ENCODE measurements at places on chromosomes 7 and 10. TPM values are rescaled to one million over a fixed set of nuclear protein-coding genes. Genes with fewer than 3 reads are reported as not detected.

DNA sequence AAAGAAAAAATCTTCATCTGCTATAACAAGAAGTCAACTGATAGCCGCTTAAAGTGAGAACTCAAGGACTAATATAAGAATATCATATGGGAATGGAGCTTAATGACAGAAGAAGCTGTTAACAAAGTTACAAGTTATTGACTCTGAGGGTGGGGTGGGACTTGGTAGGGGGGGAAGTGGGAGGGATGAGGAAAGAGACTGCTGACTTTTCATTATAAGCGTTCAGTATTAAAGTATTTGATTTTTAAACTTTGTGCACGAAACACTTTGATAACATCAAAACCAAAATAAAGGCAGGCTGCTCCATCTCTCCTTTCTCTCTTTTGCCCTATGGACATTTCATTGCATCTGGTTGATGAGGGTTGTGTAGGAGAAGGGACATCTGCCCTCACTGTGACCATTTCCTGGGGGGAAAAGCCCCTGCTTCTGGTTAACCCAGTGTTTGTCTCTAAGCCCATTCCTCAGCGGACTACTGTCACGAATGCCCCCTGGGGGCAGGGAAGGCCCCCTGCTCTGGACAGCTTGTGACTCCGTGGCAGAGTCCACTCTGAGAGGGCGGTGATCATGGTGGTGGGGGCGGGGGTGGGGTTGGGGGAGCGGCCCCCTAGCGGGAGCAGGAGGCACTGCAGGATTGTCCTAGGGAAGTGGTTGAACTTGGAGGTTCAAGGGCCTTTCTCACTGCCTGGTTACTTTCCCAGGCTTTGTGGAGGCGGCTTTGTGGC lies 17.4 kb downstream of the SLC13A4 start:
- H3K36me3 ChIP-seq, result no peaks in the 10 kb centered on the region
- H3K27ac ChIP-seq, result no peak overlapping the region
- no peak overlapping the region for H3K4me3 ChIP-seq
- no peaks in the 10 kb centered on the region for H3K27me3 ChIP-seq

GRCh38 chr10:64368298-64368697 lies 847.1 kb downstream of the REEP3 start:
- no peaks in the 10 kb centered on the region for H3K4me1 ChIP-seq
- DNase-seq, result no peak
- H3K27ac ChIP-seq, result no peak overlapping the region
- H3K4me3 ChIP-seq, result no peak overlapping the region

DNA sequence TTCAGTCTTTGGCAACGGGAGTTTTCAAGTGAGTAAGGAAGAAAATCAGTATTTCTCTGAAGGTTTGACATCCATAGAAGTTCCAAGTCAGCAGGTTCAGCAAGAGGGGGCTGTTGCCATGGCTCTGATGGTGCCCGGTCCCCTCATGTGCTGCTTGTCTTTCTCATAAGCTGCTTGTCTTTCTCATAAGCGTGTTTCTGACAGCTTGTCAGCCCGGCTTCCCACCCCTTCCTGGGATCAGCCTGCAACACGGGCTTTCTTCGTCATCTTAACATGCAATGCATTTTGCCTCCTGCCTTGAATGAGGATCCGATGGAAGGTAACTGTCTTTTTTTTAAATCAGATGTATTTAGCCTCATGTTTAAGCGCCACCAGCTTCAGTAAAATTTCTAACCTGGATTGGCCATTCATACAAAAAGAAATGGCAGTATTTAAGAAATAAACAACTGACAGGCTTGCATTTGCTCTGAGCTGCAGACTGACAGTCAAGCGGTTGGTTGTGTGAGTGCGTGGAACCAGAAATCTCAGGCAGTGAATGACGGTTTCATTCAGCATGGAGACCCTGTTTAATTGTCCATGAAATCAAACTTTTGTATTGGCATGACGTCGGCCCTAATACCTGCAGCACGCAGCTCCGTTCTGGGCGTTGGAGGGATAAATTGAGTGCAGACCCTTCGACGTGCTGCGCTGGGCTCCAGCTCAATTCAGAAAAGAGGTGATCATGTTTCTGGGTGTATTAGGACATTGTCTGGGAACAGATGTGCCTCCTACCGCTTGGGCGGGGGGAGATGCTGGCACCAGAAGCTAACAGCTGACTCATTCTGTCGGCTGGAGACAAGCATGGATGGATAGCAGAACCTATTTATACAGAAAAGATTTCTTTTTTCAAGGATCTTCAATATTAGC lies 454.7 kb upstream of the FOXK1 start:
- peak; percentile 41 for DNase-seq
- no peak overlapping the region for H3K4me3 ChIP-seq
- H3K27ac ChIP-seq, result no peak overlapping the region
- H3K27me3 ChIP-seq, result no peaks in the 10 kb centered on the region

DNA sequence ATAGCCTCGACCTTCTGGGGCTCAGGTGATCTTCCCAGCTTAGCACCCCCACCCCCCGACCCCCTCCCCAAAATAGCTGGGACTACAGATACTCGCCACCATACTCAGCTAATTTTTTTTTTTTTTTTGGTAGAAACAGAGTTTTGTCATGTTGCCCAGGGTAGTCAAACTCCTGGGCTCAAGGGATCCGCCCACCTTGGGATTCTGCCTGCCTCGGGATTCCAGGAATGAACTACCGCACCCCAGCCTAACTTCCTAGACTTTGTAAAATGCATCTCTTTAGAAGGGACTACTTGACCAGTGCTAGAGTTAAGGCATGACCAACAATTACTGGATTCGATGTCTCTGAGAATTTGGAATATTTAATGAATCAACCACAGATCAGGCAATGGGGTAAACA lies 85.9 kb downstream of the MDFIC start:
- no peaks in the 10 kb centered on the region for H3K36me3 ChIP-seq
- H3K4me1 ChIP-seq, result peaks cover 23% of the 10 kb centered on the region
- H3K27me3 ChIP-seq, result no peaks in the 10 kb centered on the region
- no peak overlapping the region for H3K4me3 ChIP-seq

- peaks cover 7% of the 10 kb centered on the region for H3K4me1 ChIP-seq
- H3K4me3 ChIP-seq, result no peak overlapping the region
- no peaks in the 10 kb centered on the region for H3K36me3 ChIP-seq
- no peak overlapping the region for H3K27ac ChIP-seq
- no peak for DNase-seq
- H3K27me3 ChIP-seq, result peaks cover 56% of the 10 kb centered on the region
Observed at GRCh38 chr10:103276251-103276895, 565 bp upstream of the INA start.

DNA sequence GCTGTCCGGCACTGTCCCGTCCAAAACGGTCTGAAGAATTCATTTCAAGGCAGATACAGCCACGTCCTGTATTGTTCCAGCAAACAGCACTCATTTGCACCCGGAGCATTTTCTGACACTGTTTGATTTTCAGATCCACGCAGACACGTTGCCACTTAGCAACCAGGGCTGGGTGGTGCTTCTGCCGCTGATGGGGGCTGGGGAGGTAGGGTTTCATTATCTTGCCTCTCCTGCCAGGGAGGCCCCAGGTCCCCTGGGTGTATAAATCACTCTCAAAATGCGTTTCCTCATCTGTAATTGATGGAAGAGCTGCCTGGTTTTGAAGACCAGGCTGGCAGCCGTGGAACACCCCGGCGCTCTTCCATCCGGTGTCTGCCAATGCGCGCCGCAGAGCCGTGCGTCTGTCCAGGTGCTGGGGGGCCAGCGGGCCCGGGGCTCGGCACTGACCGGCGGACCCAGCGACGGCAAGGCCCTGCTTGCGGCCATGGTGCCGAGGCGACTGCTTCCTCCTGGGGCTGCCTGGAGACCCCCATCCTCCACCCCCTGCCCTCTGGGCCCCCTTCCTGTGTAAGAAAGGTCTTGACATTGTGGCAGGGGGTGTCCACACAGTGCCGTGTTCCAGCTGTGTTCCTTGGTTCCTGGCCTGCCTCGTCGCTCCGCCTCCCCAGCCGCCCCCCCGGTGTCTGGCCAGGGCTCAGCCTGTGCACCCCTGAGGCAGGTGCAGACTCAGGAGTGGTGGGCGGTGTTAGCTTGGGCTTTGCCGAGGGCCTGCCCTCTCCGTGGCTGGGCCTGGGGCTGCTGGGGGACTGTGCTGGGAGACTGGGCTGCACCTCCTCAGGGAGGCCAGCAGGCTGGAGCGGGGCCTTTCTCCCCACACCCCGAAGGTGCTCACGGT lies 16.6 kb downstream of the ADGRA1 start:
- no peaks in the 10 kb centered on the region for H3K36me3 ChIP-seq
- peaks cover 41% of the 10 kb centered on the region for H3K27me3 ChIP-seq
- no peaks in the 10 kb centered on the region for H3K4me1 ChIP-seq
- H3K4me3 ChIP-seq, result no peak overlapping the region

ATG9B gene
- 0.17 TPM for total RNA-seq

DMTF1 gene
- 82.8 TPM for total RNA-seq

AVPI1 gene
- 20.5 TPM for total RNA-seq
